ENCODE measurements at places on chromosomes 16 and 17.
A peak's percentile ranks its signal among the peaks of the same experiment; 100 is the strongest.

GRCh38 chr17:82400830-82401229 lies 17.3 kb upstream of the HEXD start:
- no peak for DNase-seq

GRCh38 chr17:80908211-80908610 lies 83.4 kb upstream of the CHMP6 start:
- no peak for DNase-seq

DNA sequence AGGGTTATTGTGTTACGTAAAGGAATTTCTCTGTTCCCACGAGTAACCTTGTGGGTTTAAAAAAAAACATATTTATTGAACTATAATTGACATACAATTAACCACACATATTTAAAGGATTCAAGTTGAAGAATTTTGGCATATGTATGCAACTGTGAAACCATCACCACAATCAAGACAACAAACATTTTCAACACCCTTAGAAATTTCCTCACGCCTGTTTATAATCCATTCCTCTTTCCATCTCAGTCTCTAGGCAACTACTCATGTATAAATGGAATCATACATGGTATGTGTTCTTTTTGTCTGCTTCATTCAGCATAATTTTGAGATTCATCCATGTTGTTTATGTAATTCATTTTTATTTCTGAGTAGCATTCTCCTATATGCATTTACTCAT lies 104.0 kb downstream of the MRTFB start:
- DNase-seq: no peak

GRCh38 chr16:72099377-72099818 lies 5.8 kb downstream of the DHX38 start:
- peak; percentile 69 for DNase-seq

GRCh38 chr17:9470171-9470570 lies 105.4 kb downstream of the STX8 start:
- DNase-seq: no peak

DNA sequence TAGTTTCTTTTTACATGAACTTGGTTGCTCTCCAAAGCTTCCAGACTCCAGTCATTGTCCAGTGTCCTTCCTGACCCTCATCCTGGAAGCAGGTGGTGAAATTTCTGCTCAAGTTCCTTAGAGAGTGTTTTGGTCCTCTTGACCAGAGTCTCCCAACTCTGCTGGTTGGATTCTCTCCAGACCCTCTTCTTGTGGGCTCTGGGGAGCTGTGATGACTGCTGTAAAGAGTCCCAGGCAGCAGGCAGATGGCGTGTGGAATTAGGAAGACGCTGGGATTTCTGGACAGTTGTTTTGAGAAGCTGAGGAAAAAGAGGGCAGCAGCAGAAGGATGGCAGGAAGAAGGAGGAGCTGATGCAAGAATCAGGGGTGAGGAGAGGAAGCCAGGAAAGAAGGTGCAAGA lies 1.6 kb upstream of the SEZ6 start:
- DNase-seq: no peak

Measured in T47D (cell line).